ENCODE measurements at places on chromosomes 16 and 17. TPM values are rescaled to one million over a fixed set of nuclear protein-coding genes. Genes with fewer than 3 reads are reported as not detected.

The RNF222 gene
- total RNA-seq = not detected

The ASB16 gene
- not detected for total RNA-seq

The CX3CL1 gene
- total RNA-seq = 0.32 TPM

The PRRT2 gene
- total RNA-seq = 3.2 TPM

The WFIKKN1 gene
- under 0.01 TPM for total RNA-seq

The AHSP gene
- total RNA-seq = not detected

The CMTM2 gene
- total RNA-seq = not detected

The CIBAR2 gene
- not detected for total RNA-seq

The GLTPD2 gene
- not detected for total RNA-seq

The ATP1B2 gene
- not detected for total RNA-seq

The HIGD1B gene
- total RNA-seq = not detected

The IL32 gene
- 12.6 TPM for total RNA-seq

The PRKCB gene
- total RNA-seq = not detected

The SPATA32 gene
- not detected for total RNA-seq

The EVI2B gene
- total RNA-seq = under 0.01 TPM

The ITGB4 gene
- total RNA-seq = 1.3 TPM

The KRTAP4-9 gene
- total RNA-seq = not detected

The MT4 gene
- total RNA-seq = not detected

All from fibroblast of villous mesenchyme (primary cell).